Endothelial cell (in vitro differentiated cells): ENCODE measurements at places on chromosomes 2 and 18.

DNA sequence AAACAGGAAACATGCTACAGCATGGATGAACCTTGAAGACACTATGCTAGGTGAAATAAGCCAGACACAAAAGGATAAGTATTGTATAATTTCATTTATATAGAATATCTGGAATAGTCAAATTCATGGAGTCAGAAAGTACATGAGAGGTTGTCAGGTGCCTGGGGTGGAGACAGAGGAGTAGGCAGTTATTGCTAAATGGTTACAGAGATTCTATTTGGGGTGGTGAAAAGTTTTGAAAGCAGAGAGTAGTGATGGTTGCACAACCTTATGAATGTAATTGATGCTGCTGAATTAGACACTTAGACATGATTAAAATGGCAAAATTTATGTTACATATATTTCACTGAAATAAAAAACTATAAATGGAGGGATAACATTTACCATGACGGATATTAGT lies 197.4 kb downstream of the VAPA start:
- no peak overlapping the region for H3K4me3 ChIP-seq
- no peak overlapping the region for H3K27ac ChIP-seq
- H3K36me3 ChIP-seq: no peaks in the 10 kb centered on the region
- H3K4me1 ChIP-seq: peaks cover 12% of the 10 kb centered on the region

- H3K36me3 ChIP-seq: peaks cover 5% of the 10 kb centered on the region
- H3K27me3 ChIP-seq: peaks cover 2% of the 10 kb centered on the region
- DNase-seq: no peak
- no peak overlapping the region for H3K27ac ChIP-seq
- no peaks in the 10 kb centered on the region for H3K4me1 ChIP-seq
- H3K4me3 ChIP-seq: no peak overlapping the region
Measured at GRCh38 chr2:37167636-37168180, 10.9 kb upstream of the EIF2AK2 start.

- H3K4me3 ChIP-seq: no peak overlapping the region
- H3K27ac ChIP-seq: no peak overlapping the region
- H3K4me1 ChIP-seq: peaks cover 38% of the 10 kb centered on the region
Measured at GRCh38 chr2:127014224-127014623, 92.7 kb downstream of the BIN1 start.

GRCh38 chr2:146720170-146720569 lies 1124.7 kb upstream of the ACVR2A start:
- H3K4me3 ChIP-seq: no peak overlapping the region
- DNase-seq: no peak
- H3K27ac ChIP-seq: no peak overlapping the region
- no peaks in the 10 kb centered on the region for H3K4me1 ChIP-seq

- H3K4me3 ChIP-seq: no peak overlapping the region
- H3K36me3 ChIP-seq: no peaks in the 10 kb centered on the region
- no peaks in the 10 kb centered on the region for H3K4me1 ChIP-seq
- no peak overlapping the region for H3K27ac ChIP-seq
Measured at GRCh38 chr2:186554429-186554828, 35.4 kb upstream of the ITGAV start.

GRCh38 chr2:218448934-218449333 lies 30.0 kb downstream of the VIL1 start:
- no peaks in the 10 kb centered on the region for H3K27me3 ChIP-seq
- H3K4me1 ChIP-seq: peaks cover 7% of the 10 kb centered on the region
- H3K4me3 ChIP-seq: no peak overlapping the region
- peaks cover 8% of the 10 kb centered on the region for H3K36me3 ChIP-seq
- H3K27ac ChIP-seq: no peak overlapping the region

- H3K27ac ChIP-seq: no peak overlapping the region
- peaks cover 3% of the 10 kb centered on the region for H3K4me1 ChIP-seq
- no peak overlapping the region for H3K4me3 ChIP-seq
- H3K27me3 ChIP-seq: peaks cover 6% of the 10 kb centered on the region
Measured at GRCh38 chr2:222057347-222058073, 241.3 kb downstream of the PAX3 start.

DNA sequence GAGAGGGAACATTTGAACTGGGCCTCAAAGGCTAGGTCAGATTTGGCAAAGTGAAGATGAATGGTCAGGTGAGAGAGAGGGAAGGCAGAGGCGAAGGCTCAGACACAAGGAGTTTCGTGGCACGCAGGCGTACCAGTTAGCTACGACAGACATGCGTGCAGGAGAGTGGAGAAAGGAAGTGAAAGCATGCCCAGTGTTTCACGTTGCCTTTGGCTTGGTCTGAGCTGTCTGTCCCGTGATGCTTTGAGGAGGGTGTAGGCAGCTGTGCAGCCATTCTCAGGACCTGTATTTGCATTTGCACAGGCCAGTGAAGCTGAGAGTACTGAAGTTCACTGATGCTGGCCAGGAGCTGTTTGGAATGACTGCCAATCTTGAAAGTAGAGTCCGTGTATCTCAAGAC lies 69.5 kb downstream of the HNRNPLL start:
- peak overlapping the region; percentile 9 for H3K27ac ChIP-seq
- H3K36me3 ChIP-seq: no peaks in the 10 kb centered on the region
- no peak for DNase-seq
- H3K27me3 ChIP-seq: peaks cover 11% of the 10 kb centered on the region
- H3K4me1 ChIP-seq: no peaks in the 10 kb centered on the region
- H3K4me3 ChIP-seq: no peak overlapping the region

DNA sequence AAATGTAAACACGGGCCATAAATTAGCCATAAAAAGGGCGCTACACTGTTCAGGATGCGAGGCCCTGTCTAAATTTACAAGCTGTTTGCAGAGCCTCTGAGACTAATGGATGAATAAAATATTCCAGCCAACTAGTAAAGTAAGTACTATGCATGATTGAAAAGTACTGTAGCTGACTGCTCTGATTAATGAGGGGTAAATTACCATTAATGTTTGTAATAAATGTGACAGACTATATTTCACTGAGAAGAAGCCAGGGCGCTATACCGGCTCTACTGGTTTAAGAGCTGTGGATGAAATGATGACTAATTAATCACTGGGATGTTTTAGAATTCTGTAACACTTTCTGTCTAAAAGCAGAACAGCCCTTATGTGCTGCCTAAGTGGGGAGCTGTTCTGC lies 54.3 kb upstream of the RGPD4 start:
- H3K27ac ChIP-seq: no peak overlapping the region
- DNase-seq: no peak
- peaks cover 3% of the 10 kb centered on the region for H3K4me1 ChIP-seq

DNA sequence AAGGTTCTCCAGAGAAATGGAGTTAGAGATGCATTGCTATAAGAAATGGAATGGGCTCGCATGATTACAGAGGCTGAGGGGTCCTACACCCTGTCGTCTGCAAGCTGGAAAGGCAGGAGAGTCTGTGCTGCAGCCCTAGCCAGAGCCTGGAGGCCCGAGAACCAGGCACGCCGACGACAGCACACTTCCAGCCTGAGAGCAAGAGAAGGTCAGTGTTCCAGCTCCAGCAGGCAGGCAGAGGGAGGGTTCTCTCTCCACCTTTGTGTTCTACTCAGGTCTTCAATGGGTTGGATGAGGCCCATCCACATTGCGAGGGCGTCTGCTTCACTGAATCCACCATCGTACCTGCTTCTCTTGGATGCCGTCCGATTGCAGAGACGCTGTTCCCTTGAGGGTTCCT lies 177.6 kb upstream of the HDAC4 start:
- DNase-seq: no peak
- no peak overlapping the region for H3K27ac ChIP-seq
- H3K36me3 ChIP-seq: no peaks in the 10 kb centered on the region

- H3K4me1 ChIP-seq: no peaks in the 10 kb centered on the region
- no peak for DNase-seq
- no peak overlapping the region for H3K4me3 ChIP-seq
- H3K27ac ChIP-seq: no peak overlapping the region
- H3K36me3 ChIP-seq: no peaks in the 10 kb centered on the region
Measured at GRCh38 chr2:67304300-67304890, 92.7 kb upstream of the ETAA1 start.

GRCh38 chr2:5164776-5165525 lies 527.2 kb upstream of the SOX11 start:
- H3K4me3 ChIP-seq: no peak overlapping the region
- peaks cover 6% of the 10 kb centered on the region for H3K27me3 ChIP-seq
- H3K4me1 ChIP-seq: no peaks in the 10 kb centered on the region
- H3K27ac ChIP-seq: no peak overlapping the region
- DNase-seq: no peak

GRCh38 chr2:160253440-160254188 lies 53.5 kb upstream of the ITGB6 start:
- no peaks in the 10 kb centered on the region for H3K36me3 ChIP-seq
- H3K4me1 ChIP-seq: no peaks in the 10 kb centered on the region
- no peaks in the 10 kb centered on the region for H3K27me3 ChIP-seq
- no peak overlapping the region for H3K4me3 ChIP-seq

GRCh38 chr2:203971251-203971650 lies 34.7 kb downstream of the ICOS start:
- DNase-seq: no peak
- H3K27me3 ChIP-seq: peaks cover 2% of the 10 kb centered on the region
- H3K4me1 ChIP-seq: no peaks in the 10 kb centered on the region

- peaks cover 52% of the 10 kb centered on the region for H3K36me3 ChIP-seq
- H3K4me3 ChIP-seq: no peak overlapping the region
- H3K27ac ChIP-seq: no peak overlapping the region
- peaks cover 11% of the 10 kb centered on the region for H3K27me3 ChIP-seq
Measured at GRCh38 chr2:7037340-7038333, 120.4 kb downstream of the RNF144A start.

DNA sequence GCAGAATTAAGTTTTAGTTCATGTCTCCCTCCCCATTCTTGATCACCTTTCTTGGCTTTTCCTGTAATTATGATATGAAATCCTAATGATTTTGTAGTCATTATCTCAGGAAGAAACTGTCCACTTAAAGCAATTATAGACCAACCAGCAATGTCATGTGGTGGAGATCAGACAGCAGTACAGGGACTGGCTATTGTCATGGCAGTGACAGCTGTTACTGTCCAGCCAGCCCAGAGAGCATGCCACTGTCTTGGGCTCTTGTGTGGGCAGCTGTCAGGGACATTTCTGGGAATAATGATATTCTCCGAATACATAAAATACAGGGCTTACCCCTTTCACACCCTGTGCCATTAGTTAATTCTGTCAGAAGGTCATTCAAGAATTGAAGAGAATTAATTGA lies 355.3 kb upstream of the RAB12 start:
- peaks cover 28% of the 10 kb centered on the region for H3K4me1 ChIP-seq
- DNase-seq: no peak
- peaks cover 14% of the 10 kb centered on the region for H3K36me3 ChIP-seq

DNA sequence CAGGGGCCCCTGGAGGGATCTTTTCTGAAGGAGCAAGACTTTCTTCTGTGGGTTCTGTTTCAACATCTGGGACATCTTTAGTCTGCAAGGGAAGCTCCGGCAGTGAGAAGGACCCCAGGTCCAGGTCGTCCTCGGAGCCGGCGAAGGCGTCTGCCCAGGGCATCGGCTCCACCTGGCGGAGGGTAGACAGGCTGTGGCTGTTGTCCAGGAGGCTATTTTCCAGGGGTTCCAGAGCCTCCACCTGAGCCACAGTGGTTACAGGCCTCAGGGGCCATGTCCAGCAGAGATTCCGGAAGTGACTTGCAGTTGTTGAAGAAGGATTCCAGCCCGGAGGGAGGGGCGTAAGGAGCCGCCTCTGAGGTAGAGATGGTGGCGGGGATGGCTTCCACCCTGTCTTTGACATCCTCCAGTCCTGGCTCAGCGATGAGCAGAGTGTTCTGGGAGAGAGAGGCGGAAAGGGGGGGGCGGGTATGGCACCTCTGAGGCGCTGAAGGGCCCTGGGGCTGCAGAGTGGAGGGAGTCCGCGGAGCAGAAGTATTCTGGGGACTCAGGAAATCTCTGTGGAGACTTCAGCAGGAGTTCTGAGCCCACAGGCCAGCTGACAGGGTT lies 891.3 kb upstream of the LRRTM1 start:
- no peaks in the 10 kb centered on the region for H3K4me1 ChIP-seq
- H3K27ac ChIP-seq: no peak overlapping the region
- H3K27me3 ChIP-seq: peaks cover 5% of the 10 kb centered on the region

- peaks cover 20% of the 10 kb centered on the region for H3K36me3 ChIP-seq
- no peak for DNase-seq
- no peak overlapping the region for H3K27ac ChIP-seq
- H3K4me1 ChIP-seq: peaks cover 37% of the 10 kb centered on the region
- H3K4me3 ChIP-seq: no peak overlapping the region
Measured at GRCh38 chr18:76441668-76442412, 53.2 kb downstream of the ZNF516 start.

- peaks cover 25% of the 10 kb centered on the region for H3K4me1 ChIP-seq
- no peak overlapping the region for H3K27ac ChIP-seq
- no peaks in the 10 kb centered on the region for H3K36me3 ChIP-seq
- DNase-seq: peak; percentile 53
Measured at GRCh38 chr2:106886916-106887758, 1.2 kb upstream of the ST6GAL2 start.

DNA sequence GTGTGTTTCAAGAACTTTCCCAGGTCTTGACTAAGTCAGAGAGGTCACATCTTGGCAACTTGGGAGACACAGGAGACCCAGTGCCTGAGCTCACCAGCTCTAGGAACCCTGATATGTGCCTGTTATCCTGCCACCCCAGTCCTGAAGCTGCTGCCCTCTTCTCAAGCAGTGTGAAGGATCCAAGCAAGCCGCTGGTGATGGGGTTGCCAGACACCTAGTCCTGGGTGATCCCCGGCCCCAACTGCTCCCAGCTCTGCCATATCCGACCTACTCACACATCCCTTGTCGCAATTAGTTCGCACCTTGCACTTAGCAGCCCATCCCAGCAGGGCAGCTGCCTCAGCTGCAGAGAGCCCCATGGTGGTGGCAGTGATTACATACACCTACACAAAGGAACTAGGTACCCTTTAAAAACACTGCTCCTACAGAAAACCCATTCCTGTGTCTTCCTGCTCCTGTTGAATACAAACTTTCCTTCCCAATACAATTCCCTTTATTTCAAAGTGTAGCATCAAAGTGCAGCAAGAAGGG lies 247.2 kb upstream of the RAB12 start:
- H3K36me3 ChIP-seq: peaks cover 16% of the 10 kb centered on the region
- peaks cover 2% of the 10 kb centered on the region for H3K27me3 ChIP-seq
- H3K27ac ChIP-seq: no peak overlapping the region
- no peak for DNase-seq
- H3K4me3 ChIP-seq: peak overlapping the region; percentile 75
- H3K4me1 ChIP-seq: peaks cover 28% of the 10 kb centered on the region
